ENCODE measurements at places on chromosomes 7 and 10. TPM values are rescaled to one million over a fixed set of nuclear protein-coding genes. Genes with fewer than 3 reads are reported as not detected.
A peak's percentile ranks its signal among the peaks of the same experiment; 100 is the strongest.

The FGFBP3 gene
- 9.6 TPM for total RNA-seq

The OR6V1 gene
- not detected for total RNA-seq

The TMEM176A gene
- 106 TPM for total RNA-seq

The CDHR1 gene
- total RNA-seq = 0.93 TPM

The VAX1 gene
- 0.58 TPM for total RNA-seq

The TMEM130 gene
- 0.17 TPM for total RNA-seq

The CTTNBP2 gene
- 36.9 TPM for total RNA-seq

The CTNNA3 gene
- 2.9 TPM for total RNA-seq

The POMZP3 gene
- 8.9 TPM for total RNA-seq

The PRKCQ gene
- total RNA-seq = 2.0 TPM

DNA sequence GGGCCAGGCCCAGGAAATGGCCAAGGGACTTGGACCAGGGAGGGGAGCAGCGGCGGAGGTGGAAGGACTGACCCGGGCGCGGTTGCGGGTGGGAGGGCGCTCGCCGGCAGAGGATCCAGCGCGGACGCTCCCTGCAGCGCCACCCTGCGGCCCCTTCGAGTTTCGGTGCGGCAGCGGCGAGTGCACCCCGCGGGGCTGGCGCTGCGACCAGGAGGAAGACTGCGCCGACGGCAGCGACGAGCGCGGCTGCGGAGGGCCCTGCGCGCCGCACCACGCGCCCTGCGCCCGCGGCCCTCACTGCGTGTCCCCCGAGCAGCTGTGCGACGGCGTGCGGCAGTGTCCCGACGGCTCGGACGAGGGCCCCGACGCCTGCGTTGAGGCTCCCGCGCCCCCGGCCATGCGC lies 16.8 kb upstream of the ZNF467 start:
- no peak for DNase-seq

GRCh38 chr10:3668276-3668965 lies 116.6 kb downstream of the KLF6 start:
- no peak for DNase-seq

GRCh38 chr10:46234431-46235060 lies 52.3 kb upstream of the ANTXRL start:
- no peak for DNase-seq

- no peak for DNase-seq
Measured at GRCh38 chr10:70969188-70969587, 80.8 kb upstream of the PCBD1 start.

DNA sequence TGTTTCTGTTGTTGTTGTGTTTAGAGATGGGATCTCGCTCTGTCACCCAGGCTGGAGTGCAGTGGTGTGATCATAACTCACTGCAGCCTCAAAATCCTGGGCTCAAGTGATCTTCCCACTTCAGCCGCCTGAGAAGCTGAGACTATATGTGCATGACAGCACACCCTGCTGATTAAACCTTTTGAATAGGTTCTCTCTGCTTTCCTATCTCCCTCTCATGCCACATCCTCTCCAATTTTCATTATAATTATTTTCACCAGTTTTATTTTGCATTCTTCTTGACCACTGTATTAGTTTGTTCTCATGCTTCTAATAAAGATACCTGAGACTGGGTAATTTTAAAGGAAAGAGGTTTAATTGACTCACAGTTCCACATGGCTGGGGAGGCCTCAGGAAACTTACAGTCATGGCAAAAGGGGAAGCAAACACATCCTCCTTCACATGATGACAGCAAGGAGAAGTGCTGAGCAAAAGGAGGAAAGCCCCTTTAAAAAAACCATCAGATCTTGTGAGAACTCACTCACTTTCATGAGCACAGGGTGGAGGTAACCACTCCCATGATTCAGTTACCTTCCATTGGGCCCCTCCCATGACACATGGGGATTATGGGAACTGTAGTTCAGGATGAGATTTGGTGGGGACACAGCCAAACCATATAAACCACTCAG lies 12.9 kb downstream of the AGK start:
- no peak for DNase-seq

DNA sequence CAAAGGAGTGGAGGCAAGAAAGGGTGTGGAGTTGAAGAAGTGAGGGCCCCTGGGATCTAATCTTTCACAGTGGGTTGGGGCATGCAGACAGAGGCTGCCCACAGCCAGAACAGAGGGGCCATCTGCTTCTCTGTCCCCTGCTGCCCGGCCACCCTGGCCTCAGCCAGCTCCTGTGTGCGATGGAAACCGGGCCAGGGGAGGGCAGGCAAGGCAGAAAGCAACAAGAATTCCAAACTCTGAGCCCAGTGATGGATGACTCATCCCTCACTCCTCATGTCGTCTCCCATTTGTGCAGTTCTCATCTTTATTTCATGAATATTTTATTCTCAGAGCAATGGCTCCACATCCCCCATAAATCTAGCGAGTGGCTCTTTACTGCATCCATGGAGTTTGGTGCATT lies 757.1 kb downstream of the GRID1 start:
- no peak for DNase-seq

GRCh38 chr10:117275121-117275520 lies 34.2 kb downstream of the SLC18A2 start:
- DNase-seq = no peak

DNA sequence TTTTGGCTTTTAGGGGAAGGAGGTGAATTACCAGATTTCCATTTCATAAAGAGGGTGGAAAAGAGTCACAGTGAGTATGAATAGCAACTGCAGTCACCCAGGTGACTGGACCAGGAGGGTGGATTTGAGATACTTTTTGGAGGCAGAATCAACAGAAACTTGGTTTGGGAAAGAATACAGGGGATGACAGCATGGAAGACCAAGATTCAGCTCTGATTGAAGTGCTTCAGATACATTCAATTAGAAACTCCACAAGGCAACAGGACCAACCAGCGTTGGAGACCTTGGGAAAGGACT lies 83.0 kb downstream of the SGMS1 start:
- no peak for DNase-seq

GRCh38 chr7:75716992-75717626 lies 21.6 kb downstream of the HIP1 start:
- no peak for DNase-seq

DNA sequence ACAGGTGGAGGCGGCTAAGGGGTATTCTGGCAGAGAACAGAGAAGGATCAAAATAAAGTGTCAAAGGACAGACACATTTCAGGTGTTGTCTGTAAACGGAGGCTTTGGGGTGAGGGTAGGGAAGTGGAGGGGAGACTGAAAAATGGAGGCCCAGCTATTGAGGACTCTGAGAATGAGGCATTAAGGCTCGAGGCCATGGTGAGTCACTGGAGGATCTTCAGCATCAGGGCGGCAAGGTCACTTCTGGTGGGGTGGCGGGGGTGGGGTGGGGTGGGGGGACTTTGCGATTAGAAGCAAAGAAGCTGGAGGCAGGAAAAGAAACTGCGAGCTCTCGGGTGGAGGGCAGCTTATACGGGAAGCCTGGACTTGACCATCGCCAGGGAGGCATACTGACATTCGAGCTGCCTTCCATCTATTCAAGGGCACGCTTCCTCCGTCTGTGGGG lies 58.4 kb upstream of the PCGF5 start:
- no peak for DNase-seq

GRCh38 chr7:111228437-111228836 lies 137.5 kb downstream of the LRRN3 start:
- DNase-seq = no peak

DNA sequence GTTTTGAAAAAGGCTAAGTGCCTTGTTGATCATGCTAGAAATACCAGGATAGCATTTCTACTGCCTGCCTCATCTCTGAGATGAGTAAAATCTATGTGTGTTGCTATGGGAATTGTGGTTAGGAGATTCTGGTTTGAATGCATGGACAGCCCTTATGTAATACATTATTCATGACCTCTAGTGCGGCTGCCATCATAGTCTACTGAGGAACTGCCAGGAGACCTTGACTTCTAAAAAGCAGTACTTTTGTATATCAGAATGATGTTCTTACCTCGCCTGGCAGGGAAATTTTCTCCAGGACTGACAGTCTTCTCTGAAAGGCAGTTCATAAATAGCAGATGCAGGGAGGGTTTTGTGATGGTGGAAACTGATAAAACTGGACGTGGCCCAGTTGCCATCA lies 248.5 kb downstream of the NSUN6 start:
- no peak for DNase-seq

DNA sequence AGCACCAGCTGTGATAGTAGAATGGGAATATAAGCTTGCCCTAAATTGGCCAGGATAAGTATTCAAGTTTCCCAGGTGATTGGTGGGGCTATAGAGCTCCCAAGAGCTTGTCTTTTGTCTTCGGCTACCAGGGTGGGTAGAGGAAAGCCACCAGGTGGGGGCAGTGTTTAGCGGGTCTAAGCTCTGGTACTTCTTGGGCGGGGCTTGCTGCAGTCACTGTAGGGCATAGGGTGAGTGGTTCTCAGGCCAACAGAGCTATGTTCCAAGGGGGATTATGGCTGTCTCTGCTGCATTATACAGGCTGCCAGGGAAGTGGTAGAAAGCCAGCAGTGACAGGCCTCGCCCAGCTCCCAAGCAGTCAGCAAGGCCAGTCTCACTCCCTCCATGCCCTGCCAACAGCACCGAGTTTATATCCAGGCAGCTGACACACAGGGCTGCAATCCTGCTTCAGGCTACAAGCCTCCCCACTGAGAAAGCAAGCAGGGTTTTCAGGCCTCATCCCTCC lies 110.7 kb downstream of the ZNF467 start:
- DNase-seq = no peak

GRCh38 chr10:98256692-98257091 lies 11.3 kb downstream of the LOXL4 start:
- peak; percentile 60 for DNase-seq

DNA sequence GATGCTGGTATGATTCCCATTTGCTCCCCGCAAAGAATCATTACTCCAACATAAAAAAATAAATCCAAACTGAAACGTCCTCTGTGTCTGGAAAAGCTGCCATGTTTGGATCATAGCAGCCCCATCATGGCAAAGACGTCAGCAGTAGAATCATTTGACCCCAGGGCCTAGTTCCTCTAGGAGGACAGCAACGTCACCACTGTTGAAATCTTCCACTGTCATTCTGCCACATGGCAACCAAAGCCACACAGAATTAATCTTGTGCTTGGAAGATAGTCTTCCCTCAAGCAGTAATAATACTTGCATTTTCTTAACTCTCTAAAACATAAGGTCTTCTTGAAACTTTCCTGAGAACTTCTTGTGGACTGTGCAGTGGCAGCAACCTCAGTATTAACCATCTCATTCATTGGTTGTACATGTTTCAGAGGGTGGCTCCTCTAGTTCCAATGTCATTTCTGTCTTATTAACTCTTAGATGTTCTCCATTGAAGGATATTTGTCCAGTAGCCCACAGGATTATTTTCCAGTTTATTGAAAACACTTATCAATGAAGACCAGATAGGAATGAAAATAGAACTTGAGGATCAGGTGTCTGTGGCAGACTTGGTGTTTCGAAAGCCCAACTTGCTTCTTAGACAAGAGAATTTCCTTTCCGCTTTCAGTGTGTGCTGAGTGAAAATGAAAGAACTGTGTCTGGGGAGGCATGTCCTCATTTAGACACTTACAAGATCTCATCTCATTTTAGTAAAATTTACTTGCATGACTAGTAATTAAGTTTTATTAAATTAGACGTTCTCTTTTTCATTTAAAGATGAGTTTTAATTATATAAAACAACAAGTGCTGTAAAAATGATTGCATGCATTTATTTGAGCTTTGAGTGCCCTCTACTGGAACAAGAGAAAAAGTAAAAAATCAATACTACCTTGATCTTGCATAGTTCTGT lies 28.9 kb upstream of the INHBA start:
- DNase-seq = no peak

DNA sequence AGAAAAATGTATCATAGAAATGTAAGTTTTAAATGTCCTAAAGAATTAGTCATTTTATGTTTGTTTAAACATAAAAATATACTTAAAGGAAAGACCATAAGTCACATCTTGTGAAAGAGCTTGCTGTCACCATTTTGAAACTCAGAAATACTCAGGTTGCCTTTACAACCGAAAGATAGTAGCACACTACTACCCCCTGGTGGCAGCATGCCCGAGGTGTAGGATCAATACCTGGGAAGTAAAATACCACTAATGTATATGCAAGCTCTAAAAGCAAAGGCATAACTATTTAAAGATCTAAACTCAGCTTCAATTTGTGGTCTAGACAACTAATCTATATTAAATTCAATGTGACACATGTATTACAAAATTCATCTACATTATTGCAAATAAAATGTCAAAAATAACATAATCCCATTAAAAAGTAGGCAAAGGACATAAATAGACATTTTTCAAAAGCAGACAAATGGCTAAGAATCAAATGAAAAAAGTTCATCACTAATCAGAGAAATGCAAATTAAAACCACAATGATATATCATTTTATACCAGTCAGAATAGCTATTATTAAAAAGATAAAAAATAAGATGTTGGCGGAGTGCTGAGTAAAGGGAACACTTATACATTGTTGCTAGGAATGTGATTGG lies 47.7 kb upstream of the FGL2 start:
- DNase-seq = peak; percentile 78

GRCh38 chr7:82164813-82165212 lies 278.8 kb downstream of the CACNA2D1 start:
- DNase-seq = no peak

DNA sequence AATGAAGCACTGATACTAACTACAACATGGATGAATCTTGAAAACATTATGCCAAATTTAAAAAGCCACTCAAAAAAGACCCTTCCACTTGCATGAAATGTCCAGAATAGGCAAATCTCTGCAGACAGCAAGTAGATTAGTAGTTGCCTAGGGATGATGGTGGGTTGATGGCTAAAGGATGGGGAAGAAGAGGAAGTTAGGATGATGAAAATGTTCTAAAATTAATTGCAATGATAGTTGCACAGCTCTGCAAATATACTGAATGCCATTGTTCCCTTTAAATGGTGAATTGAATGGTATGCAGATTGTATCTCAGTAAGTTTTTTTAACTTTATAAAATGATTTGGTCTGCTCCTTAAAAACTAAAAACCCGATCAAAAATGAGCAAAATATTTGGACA lies 7.3 kb upstream of the LIPA start:
- no peak for DNase-seq

DNA sequence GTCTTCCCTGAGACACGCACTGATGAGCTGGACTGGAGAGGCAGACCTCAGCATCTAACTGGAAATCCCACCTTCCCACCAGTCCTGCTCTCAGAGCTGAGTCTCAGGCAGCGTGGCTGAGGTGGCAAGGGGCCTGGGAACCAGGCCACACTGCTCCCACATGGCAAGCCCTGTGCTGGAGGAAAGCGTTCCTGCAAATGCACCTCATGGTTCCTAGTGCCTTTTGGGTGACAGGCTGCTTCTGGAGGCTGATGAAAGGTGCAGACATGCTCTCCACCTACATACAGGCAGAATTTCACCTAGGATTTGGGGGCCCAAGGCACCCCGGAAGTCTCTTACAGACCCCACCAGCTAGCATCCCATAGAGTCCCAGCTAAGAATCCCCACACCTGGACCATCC lies 432.9 kb upstream of the FOXK1 start:
- no peak for DNase-seq

- no peak for DNase-seq
Measured at GRCh38 chr10:115094416-115095140, 1.4 kb downstream of the ATRNL1 start.

Measured in type B pancreatic cell (in vitro differentiated cells).